Pons (tissue), 1 donor: ENCODE measurements at places on chromosomes 2 and 18.

DNA sequence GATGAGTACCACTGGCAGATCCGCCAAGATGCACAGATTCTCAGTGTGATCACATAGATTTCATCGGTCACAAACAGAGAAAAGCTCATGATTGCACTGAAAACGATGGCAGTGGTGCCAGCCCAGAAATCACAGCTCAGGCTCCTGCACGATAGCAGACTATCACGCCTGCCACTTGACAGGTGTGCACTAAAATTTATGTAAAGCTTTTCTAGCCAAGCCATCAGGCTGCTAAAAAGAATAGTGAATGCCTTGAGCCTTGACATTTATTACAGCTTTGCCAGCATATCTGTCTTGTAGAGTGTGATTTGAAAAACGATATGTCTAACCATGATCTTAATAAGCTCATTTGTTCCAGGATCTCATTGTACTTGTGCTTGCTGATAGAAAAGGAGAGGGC, 409.5 kb upstream of the CWC22 start:
- DNase-seq = no peak

GRCh38 chr18:49237031-49237430, 223.4 kb downstream of the DYM start:
- no peak for DNase-seq

DNA sequence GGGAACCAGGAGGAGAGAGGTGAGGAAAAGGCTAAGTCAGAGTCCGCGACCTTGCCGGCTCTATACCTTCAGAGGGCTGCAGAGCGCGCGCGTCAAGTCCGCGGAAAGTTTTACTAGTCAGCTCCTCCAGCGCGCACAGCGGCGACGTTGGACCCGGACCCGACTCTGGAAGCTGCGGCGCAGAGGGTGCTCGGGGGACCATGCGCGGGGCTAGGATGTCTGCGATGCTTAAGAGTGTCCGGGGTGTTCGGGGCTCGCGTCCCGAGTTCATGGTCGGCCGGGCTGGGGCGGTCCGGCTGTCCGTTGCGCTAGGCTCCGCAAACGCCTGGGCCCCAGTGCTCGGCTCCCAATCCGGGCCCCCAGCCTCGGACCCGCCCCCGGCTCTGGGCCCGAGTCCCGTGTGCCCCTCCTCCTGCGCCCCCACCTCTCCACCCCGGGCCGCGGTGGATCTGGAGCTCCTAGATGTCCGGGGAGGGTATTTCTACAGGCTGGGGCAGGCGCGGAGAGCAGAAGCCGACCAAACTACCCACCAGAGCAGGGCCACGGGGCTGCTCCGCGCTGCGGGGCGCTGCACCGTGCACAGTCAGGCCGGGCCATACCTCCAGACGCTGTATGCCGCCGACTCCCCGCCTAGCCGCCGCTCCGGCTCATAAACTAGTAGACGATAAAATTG, at the start of gene LBX2:
Gene LBX2, minus strand, starts transcription at position 337 of the 673 bp plus-strand sequence. Its CDS starts 66 bp downstream, at position 271.
- no peak for DNase-seq

GRCh38 chr2:177467646-177468045, 75.1 kb downstream of the AGPS start:
- DNase-seq = no peak

DNA sequence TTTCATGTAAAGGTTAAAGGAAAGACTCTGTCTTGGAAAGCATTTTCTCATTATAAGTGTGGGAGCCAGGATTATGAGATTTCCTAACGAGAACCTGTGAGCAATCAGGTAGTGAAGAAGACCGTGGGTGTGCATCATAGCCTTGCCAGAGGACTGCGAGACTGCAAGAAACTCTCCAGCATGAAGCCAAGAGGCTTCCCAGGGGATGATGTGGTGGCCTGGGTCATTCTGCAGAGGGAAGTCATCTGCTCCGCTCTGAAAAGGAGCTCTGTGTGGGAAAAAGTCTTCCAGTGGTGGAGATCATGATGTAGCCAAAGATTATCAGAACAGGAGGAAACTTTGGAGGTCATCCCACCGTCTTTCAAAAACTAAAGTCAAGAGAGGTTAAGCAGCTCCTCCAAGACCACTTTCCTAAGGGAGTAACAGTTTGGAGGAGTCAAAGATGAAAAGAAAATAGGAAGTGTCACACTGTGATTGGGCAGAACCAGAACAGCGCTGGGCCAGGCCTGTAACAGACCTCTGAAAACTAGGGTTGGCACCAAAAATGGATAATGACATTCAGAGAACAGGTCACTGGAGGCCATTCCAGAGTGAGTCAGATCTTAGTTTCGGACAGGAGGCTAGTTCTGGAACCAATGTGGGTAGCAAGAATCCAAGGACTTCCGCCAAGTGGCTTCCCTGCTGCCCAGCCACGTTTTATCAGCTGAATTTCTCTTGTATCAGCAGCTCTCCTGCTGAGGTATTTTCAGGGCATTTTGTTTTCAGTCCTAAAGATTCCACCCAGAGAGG, 113.0 kb downstream of the LRATD1 start:
- no peak for DNase-seq

DNA sequence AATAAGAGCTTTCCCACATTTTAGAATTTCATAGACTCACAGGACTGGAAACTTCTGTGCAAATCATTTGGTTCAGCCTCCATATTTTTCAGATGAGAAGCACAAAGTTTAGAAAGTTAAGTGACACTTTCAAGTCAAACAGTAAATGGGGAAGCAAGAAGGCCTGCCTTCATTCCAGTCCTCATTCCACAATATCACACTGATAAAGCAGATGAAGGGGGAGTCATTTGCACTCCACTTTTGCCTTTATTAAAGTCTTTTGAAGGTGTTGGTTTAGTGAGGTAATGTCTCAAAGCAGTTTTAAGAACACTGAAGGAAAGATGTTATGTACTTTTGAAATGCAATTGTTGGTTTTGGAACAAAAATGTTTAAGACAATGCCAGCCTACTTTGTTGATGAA, 32.7 kb upstream of the STAT4 start:
- no peak for DNase-seq

DNA sequence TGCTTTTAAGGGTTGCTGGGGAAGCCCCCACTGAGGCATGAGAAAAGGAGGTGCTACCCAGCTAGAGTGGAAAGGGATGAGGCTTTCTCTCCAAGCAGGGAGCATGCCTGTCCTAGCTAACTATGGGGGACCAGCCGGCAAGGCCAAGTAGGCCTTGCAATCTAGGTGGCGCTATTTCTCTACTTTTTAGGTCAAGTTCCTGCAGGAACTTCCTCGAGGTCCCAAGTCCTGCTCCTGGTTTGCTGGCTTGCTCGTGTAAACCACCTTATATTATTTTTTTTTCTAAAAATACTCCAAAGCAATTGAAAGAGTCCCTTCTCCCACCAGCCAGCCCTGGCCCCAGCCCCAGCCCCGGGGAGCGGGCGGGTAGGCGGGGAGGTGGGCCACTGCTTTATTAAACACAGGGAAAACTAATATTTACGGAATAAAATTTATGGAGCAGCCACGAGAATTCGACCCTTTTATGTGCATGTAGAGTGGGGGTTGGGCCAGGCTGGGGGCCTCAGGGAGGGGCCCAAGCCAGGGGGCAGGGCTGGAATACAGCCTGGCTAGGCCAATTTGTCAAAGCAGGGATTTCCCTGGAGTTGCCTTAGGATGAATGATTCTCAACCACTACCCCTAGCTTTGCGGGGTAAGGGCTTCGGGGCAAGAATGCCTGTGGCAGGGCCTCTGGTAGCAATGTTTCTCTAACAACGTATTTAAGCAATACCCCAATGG, 12.8 kb upstream of the IHH start:
- peak; percentile 58 for DNase-seq

DNA sequence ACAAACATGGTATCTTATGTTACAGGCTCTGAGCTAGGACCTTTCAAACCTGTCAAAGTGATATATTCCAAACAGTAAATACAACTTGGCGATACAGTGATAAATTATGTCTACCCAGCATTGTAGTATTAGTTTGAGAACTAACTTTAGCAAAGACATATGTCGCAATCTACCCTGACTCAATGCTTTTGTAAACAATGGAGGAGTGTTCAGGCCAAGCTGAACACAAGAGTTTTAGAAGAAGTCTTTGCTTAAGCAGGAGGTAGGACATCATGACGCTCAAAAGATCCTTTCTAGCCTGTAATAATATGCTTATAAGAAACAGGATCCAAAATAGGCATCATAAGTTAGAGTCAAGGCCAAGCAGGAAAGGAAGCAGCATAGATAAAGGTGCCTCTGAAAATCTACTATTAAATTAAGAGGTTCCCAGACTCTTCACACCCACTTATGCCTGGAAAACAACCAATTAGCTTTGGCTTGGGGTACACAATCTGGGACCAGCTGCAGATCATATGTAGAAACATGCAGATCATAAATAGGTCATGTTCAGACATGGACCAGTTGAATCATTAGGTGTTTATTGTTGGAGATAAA, 132.5 kb downstream of the CSRNP3 start:
- no peak for DNase-seq

- no peak for DNase-seq
Measured at GRCh38 chr2:83388804-83389203, 1070.3 kb downstream of the SUCLG1 start.

GRCh38 chr2:178426388-178426787, 24.6 kb downstream of the PRKRA start:
- DNase-seq = no peak

DNA sequence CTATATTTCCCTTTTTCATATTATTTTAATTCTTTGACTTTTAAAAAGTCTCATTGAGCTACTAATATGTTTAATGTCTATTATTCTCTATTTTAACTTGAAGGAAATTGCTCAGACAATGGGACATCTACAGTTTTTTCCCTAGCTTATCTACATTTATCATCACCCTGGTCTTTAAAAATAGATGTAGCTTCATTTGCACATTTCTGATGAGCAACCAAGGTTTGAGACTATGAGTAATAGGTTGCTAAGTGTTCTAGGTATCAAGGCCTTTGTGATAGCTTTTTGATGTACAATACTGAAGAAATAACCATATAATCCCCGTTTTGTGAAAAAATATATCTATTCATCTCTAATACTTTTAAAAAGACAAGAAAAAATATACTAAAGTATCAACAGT, 47.0 kb downstream of the STAT4 start:
- no peak for DNase-seq

- DNase-seq = no peak
Measured at GRCh38 chr18:58297198-58297597, 253.2 kb downstream of the NEDD4L start.

- no peak for DNase-seq
Measured at GRCh38 chr2:234345921-234346320, 151.0 kb downstream of the ARL4C start.

DNA sequence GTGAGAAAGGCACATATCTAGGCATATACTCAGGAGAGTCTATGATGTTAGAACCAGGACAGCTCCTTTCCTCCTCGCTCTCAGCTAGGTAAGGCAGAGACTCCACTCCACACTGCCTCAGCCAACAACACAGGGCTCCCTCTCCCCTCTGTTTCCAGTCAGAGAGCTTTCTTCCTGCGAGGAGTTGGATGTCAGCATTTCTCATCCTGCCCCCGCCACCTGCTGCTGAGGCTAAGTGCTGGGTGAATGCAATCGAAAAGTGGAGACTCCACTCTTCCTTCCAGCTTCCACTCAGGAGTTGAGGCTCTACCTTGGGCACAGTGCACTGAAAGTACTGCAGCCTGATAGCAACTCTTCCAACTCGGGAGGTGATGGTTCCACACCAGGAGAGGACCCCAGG, 177.2 kb upstream of the RAB6C start:
- DNase-seq = no peak

DNA sequence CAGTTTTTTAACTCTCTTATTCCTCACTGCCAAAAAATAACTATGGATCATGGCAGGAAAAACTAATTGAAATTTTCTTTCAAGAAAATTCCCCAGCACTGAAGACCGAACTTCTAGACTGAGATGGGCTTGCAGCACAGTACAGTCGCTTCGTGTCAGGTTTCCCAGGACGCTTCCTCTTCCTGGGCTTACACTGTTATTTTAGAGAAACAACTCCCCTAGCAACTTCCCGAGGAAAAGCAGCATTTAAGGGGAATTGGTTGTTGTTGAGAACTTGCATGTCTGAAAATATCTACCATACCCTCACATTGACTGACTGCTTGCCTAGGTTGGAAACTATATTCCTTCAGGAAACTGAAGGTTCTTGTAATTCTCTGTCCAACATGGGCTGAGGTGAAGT, 95.8 kb downstream of the NOL10 start:
- no peak for DNase-seq

DNA sequence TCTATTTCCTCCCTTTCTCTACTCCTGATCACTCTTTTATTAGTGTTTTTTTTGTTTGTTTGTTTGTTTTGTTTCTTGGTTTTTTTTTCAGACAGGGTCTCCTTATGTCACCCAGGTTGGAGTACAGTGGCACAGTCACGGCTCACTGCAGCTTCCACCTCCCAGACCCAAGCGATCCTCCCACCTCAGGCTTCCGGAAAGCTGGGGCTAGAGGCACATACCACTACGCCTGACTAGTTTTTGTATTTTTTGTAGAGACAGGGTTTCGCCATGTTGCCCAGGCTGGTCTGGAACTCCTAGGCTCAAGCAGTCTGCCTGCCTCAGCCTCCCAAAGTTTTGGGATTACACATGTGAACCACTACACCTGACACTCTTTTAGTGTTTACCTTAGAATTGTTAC, 122.3 kb downstream of the ATL2 start:
- DNase-seq = no peak

DNA sequence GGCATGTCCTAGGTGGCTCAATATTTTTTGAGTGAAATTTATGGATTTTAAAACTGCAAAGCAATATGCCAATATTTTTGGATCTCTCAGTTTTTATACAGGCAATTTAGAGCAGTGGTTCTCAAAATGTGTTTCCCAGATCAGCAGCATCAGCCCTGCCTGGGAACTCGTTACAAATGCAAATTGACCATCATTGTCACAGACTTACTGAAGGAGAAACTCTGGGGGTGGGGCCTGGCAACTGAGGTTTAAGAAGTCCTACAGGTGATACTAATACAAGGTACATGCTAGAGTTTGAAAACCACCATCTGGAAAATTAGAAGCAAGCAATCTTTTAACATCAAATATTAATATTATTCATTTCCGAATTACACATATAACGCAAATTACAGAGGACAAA, 215.6 kb upstream of the PID1 start:
- no peak for DNase-seq

GRCh38 chr2:72062336-72062735, 85.3 kb downstream of the CYP26B1 start:
- DNase-seq = no peak

DNA sequence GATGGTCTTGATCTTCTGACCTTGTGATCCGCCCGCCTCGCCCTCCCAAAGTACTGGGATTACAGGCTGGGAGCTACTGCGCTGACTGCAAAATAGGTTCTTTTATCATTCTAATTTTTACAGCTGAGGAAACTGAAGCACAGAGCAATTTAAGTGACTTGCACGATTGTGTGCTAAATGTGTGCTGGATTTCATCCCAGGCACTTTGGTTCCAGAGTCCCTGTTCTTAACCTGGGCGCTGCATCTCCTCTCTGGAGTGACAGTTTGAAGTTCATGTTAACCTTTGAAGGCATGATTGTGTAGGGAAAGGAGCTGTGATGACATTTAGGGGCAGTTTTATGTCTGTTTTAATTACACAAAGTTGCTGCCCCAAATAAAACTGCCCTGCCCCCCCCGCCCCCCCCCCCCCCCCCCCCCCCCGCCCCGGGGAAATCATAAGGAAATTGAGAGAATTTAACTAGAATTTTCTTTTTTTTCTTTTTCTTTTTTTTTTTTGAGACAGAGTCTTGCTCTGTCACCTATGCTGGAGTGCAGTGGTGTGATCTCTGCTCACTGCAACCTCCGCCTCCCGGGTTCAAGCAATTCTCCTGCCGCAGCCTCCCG, 5.6 kb downstream of the ACSL3 start:
- no peak for DNase-seq

- no peak for DNase-seq
Measured at GRCh38 chr2:236720974-236721540, 151.4 kb downstream of the ACKR3 start.
